Eye (tissue), 1 donor: ENCODE measurements at places on chromosomes 3 and 15.

- DNase-seq: no peak
Measured at GRCh38 chr15:64472161-64472560, 11.8 kb downstream of the ZNF609 start.

GRCh38 chr3:16559653-16560365 lies 45.4 kb downstream of the DAZL start:
- no peak for DNase-seq

GRCh38 chr15:93201940-93202339 lies 112.9 kb upstream of the RGMA start:
- no peak for DNase-seq

DNA sequence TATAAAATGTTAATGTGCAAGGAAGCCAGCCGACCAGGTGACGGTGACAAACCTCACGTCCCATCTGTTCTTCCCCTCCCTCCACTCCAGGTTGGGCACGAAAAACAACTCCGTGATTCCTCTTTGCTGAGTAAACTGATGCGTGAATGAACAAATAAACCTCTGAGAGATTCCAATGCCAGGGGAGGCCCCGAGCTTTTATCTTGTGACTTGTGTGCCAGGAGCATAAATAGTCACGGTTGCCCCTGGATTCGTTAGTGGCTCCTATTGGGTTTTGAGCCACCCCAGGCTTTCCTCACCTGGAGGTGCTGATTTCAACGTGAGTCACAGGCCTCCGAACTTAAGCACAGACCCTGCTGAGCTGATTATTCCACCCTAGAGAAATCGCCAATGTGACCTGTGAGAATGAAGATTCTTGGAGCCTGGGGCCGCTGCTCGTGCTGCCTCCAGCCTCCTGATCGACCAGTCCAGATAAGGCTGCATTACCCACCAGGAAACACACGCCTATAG lies 119.2 kb downstream of the SHQ1 start:
- peak; percentile 32 for DNase-seq

DNA sequence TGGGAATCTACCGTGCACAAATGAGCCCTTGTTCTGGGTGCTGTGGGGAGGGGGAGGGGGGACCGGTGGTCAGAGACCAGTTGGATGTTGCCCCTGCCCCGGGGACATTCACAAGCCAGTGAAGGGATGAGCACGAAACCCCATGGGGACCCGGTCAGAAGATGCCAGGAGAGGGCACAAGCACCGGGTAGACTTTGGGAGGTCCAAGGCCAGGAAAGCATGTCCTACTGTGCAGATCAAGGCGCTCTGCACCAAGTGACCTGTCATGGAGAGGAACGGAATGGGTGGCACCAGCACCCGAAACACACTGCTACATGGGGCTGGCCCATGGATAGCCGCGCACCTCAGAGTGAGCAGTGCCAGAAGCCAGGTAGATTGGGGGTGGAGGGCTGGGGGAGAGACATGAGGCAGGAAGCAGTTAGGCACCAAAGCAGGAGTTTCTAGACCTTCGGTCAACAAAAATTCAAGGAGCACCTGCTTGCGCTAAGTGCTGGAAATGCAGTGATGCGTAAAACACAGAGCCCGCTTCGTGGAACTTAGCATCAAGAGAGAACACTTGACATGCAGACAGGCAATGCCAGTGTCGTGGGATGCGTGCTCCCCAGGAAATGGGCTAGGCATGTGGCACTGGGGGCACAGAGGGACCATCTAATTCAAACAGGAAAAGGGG lies 99.1 kb downstream of the CPN2 start:
- no peak for DNase-seq

DNA sequence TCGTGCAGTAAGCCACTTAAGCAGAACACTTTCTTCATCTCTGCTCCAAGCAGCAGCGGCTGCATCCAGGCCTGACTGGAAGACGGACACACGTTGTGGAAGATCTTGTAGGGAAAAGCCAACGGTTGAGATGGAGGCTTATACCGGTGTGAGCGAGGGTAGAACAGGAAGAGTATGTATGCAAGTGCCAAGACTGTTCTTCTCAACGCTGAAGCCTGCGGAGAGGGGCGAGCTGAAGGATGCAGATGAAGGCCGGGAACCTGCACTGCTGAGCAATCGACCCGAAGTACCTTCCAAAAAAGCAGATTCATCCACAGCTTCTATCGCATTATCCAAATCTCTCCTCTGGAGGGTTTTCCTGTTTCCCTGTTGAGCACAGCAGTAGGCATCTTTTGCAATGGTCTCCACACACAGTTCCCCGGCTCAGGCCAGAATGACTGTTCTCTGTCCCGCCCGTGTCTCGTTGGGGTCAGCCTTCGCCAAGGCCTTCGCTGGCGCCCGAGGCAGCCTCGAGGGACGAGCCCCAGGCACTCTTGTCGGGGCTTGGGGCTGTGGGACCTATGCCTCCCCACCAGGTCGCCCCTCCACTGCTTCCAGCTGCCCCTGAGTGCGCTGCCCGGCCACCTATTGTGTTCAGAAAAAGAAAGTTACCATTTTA lies 22.2 kb upstream of the DYNC1LI1 start:
- no peak for DNase-seq

DNA sequence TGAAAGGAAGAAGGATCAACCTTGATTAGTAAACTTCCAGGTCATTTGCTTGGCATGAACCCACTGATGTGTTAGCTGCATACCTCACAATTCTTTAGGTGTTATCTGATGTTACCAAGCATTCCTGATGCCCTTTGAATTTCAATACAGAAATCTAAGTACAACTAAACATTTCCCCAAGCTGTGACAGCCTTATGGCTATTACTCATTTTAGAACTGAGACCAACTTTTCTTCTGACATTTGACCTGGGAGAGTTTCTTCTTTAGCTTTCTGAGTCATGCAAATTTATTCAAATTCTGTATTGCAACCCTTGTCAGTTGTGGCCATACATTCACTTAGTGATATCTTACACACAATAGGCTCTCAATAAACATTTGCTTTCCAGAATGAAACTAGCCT lies 124.3 kb downstream of the TIGIT start:
- no peak for DNase-seq

DNA sequence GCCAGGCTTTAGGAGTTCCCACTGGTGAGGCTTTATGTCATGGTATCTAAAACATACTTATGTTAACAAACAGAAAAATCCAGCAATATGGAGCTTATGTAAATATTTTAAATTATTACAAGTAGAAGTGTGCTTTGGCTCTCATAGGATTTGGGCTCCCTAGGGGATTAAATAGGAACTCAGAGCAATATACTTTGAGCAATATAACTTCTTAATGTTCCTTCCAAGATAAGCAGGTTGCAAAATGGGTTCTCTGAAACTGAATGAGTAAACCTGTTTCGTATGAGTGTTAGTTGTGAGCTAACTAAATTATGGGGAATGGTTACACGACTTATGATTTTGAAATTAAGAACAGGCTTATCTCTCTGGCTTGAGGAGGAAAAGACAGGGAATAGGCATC lies 366.1 kb upstream of the ZNF385D start:
- DNase-seq: peak; percentile 16
